ENCODE measurements at places on chromosomes 6 and 20. TPM values are rescaled to one million over a fixed set of nuclear protein-coding genes. Genes with fewer than 3 reads are reported as not detected.

DNA sequence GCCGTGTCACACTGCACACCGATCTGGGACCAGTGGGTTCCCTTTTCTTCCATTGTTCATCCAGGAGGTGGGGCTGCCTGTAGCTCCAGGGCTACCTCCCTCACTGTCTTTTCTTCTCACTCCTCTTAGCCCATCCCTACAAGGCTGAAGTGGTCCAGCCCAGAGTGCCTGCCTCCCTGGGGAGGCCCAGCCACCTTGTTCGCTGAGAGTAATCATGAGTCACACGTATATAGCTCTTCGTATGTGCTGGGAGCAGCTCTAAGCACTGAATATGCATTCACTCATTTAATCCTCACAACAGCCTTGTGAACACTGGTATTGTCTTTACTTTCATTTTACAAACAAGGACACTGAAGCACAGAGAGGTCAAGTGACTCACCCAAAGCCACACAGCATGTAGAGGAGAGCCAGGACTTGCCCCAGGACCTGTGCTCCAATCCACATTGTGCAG, 14.7 kb upstream of the CCDC167 start:
- no peak for DNase-seq

GRCh38 chr6:14129575-14129974, 12.0 kb downstream of the CD83 start:
- peak; percentile 30 for DNase-seq

Gene MEP1A
- total RNA-seq: not detected

GRCh38 chr6:33950472-33950881, 146.7 kb upstream of the MLN start:
- no peak for DNase-seq

DNA sequence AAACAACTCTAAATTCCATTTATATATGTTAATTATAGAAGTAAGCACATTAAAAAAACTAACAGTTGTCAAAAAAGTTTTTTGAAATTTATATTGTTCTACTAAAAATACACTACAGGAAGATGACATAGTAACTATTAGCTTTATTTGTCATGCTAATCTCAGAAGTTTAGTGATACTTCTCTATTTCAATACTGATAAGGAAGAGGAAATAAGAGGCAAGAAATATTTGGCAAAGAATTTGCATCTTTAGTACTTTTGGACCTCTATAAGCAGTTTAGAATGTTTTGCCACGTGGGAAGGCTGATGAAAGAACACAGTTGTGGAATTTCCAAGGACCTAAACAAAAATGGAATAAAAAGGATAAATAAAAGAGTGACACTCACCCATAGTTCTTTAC, 12.6 kb downstream of the IFNGR1 start:
- DNase-seq: no peak

GRCh38 chr6:42165016-42165415, 8.1 kb upstream of the GUCA1A start:
- DNase-seq: no peak

- no peak for DNase-seq
These were observed 101.1 kb upstream of the CLDN20 start for GRCh38 chr6:155162682-155163081.

GRCh38 chr6:121504227-121504626, 68.8 kb downstream of the GJA1 start:
- DNase-seq: no peak

Gene WFDC8
- total RNA-seq: not detected

DNA sequence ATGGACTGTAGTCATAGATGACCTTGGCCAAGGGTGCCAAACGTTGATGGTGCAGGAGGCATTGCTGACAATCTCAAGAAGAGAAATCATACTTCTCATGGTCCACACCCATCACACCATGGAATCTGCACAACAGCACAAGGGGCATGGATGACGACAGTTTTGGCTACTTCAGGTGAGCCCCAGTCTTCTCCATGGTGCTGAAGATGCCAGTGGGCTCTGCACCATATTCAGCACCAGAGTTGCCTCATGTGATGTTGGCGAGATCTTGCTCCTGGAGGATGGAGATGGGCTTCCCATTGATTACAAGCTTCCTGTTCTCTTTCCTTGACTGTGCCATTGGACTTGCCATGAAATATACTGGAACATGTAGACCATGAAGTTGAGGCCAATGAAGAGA, 188.9 kb downstream of the NRN1 start:
- DNase-seq: no peak

GRCh38 chr6:108114841-108115597, 40.5 kb upstream of the OSTM1 start:
- peak; percentile 57 for DNase-seq

Gene UST
- total RNA-seq: 5.5 TPM

Gene ZNF334
- 21.4 TPM for total RNA-seq

DNA sequence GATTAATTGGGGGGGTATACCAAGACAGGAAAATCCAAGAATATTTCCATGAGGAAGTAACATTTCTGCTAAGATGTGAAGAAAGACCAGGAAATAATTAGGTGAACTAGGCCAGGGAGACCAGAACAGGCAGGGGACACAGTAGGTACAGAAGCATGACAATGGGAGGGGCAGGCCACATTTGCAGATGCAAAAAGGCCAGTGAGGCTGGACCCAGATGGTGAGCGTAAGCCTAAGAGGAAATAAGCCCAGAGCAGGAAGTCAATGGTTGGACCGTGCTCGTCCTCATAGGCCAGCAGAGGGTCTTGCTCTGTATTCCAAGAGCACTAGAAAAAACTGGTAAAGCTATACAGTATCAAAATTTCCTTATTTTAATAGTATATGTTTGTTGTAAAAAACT, 9.4 kb downstream of the CEP162 start:
- no peak for DNase-seq

Data from neural crest cell (in vitro differentiated cells).